ENCODE measurements at places on chromosomes 4 and X. TPM values are rescaled to one million over a fixed set of nuclear protein-coding genes. Genes with fewer than 3 reads are reported as not detected.

The EOLA2 gene
- total RNA-seq: 55.1 TPM

The AMOT gene
- 0.03 TPM for total RNA-seq

The CCSER1 gene
- total RNA-seq: not detected

The MND1 gene
- 13.4 TPM for total RNA-seq

The TEX13D gene
- total RNA-seq: not detected

The HTR2C gene
- not detected for total RNA-seq

The CRMP1 gene
- total RNA-seq: 4.0 TPM

The UGT2B15 gene
- 0.07 TPM for total RNA-seq

The DAPP1 gene
- not detected for total RNA-seq

The CT45A10 gene
- 0.31 TPM for total RNA-seq

The TRIM2 gene
- total RNA-seq: 0.62 TPM

The PSAPL1 gene
- total RNA-seq: 0.33 TPM

The PLXNA3 gene
- 17.8 TPM for total RNA-seq
